ENCODE measurements at places on chromosomes 16 and 17.

DNA sequence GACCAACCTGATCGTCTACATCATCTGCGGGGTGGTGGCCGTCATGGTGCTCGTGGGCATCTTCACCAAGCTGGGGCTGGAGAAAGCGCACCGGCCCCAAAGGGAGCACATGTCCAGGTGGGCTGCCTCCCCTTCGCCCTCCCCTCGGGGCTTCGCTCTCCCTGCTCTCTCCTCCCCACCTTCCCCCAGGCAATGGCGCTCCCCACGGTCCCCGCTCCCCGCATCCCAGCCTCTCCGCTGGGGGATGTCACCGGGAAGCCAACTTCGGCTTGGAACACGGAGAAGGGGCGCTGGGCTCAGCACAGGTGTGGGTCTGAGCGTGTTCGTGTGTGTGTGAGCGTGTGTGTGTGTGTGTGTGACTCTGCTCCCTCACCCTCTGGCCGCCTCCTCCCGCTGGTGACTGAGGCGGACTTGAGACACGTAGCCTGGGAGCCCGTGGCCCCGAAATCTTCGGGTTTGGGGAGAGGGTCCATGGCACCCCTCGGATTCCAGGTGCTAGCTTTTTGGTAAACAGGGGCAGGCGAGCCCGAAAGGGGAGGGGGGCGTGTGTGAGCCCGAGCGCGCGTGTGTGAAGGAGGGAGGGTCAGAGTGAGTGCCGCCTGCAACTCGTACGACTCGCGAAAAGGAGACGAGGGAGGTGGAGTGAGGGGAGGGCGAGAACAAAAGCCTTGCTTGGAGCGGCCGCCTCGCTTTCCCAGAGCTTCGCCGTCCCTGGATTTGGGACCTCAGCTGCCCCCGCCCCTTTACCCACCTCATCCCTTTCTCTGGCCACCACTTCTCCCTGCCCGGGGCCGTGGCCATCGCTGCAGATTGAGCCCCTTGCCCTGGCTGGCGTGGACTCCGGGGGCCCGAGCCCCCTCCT lies 1.3 kb downstream of the SHISA9 start:
- no peak for DNase-seq

GRCh38 chr16:66899945-66900710 lies 18.6 kb downstream of the CDH16 start:
- DNase-seq: no peak

GRCh38 chr16:77853161-77853560 lies 64.8 kb downstream of the VAT1L start:
- no peak for DNase-seq

DNA sequence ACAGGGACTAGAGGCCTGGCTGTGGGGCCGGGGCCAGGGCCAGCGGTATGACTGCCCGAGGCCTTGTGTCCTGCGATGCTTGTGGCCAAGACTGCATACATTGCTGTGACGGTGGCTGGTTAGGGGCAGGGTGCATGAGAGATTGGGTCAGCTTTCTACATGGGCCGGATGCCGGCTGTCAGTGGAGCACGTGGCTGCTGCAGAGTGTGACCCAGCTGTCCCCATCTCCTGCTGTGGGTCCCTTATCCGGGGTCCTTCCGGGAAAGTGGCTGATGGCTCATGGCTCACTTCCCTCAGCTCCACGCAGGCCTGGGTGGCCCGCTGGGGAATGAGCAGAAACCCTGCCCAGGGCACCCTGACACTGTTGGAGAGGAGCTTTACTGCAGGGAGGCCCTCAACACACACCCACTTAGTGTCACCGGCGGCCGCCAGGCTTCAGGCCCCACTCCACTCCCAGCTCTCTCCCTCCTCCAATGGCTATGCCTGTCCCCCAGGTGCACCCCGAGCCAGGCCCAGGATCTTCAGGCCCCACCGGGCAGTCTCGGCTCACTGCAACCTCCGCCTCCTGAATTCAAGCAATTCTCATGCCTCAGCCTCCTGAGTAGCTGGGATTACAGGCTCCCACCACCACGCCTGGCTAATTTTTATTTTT lies 808 bp upstream of the RGS11 start:
- no peak for DNase-seq

- no peak for DNase-seq
Observed at GRCh38 chr17:9941305-9941704, 36.2 kb upstream of the RCVRN start.

GRCh38 chr16:20410121-20410723 lies 888 bp downstream of the ACSM5 start:
- DNase-seq: no peak

- no peak for DNase-seq
Observed at GRCh38 chr16:85054948-85055492, 27.4 kb downstream of the KIAA0513 start.

DNA sequence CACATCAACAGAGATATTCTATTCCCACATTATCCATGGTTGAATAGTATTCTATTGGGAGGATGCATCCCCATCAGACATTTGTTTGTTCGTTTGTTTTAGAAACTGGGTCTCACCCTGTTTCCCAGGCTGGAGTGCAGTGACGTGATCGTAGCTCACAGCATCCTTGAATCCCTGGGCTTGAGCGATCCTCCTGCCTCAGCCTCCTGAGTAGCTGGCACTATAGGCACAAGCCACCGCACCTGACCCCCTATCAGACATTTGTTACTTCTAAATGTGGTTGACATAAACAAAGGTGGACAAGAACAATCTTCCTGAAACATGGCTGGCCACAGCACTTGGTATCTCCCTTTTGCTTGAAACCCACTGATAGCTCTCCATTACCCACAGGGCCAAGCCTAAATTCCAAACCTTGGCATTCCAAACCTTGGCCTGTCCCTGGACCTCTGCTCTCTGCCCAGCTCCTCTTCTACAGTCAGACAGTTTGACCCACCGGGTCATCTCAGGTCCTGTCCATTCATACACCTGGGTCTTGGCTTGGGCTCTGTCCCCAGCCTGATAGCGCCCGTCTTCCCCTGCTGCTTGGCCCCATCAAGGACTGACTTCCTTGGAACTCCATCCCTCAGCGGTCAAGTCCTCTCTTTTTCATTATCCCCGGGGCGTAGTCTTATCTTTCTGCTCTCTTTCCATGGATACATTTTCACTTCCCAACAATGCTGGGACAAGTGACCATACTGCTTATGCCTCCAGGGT lies 1.5 kb upstream of the PRR29 start:
- no peak for DNase-seq

- DNase-seq: no peak
Observed at GRCh38 chr16:65318138-65318537, 196.3 kb upstream of the CDH11 start.

DNA sequence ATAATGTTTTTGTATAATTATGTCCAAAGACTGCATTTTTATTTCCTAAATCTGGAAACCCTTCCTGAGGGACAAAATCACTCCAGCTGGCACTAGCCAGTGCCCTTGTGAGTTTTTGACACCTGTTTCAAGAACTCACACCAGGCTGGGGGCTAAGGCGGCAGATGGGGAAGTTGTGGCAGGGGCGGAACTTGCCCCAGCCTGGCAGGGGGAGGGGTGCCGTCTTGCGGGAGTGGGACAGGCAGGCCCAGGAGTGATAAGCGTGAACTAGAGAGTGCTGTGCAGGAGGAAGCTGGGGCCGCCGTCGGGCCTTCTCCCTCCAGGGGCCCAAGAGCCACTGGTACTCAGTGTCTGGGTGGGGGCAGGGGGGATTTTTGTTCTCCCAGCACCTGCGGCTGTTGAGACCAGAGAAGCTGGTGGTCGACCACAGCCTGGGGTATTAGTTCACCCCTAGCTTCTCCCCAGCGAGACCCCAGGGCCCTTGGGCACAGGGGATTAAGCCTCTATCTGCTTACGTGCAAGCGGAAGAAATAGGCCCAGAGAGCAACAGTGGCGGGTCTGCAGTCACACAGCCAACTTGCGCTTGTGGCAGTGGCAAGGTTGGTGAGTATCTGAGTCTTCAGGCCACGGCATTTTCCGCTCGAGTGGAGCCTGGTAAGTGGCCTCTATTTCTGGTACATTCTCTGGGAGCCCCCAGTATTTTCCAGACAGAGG lies 40.2 kb upstream of the PLCG2 start:
- DNase-seq: no peak

- DNase-seq: no peak
Observed at GRCh38 chr16:1145383-1146100, 7.4 kb upstream of the CACNA1H start.

- DNase-seq: no peak
Observed at GRCh38 chr17:11138023-11138422, 103.0 kb upstream of the SHISA6 start.

GRCh38 chr16:81601008-81601428 lies 156.4 kb downstream of the CMIP start:
- no peak for DNase-seq

DNA sequence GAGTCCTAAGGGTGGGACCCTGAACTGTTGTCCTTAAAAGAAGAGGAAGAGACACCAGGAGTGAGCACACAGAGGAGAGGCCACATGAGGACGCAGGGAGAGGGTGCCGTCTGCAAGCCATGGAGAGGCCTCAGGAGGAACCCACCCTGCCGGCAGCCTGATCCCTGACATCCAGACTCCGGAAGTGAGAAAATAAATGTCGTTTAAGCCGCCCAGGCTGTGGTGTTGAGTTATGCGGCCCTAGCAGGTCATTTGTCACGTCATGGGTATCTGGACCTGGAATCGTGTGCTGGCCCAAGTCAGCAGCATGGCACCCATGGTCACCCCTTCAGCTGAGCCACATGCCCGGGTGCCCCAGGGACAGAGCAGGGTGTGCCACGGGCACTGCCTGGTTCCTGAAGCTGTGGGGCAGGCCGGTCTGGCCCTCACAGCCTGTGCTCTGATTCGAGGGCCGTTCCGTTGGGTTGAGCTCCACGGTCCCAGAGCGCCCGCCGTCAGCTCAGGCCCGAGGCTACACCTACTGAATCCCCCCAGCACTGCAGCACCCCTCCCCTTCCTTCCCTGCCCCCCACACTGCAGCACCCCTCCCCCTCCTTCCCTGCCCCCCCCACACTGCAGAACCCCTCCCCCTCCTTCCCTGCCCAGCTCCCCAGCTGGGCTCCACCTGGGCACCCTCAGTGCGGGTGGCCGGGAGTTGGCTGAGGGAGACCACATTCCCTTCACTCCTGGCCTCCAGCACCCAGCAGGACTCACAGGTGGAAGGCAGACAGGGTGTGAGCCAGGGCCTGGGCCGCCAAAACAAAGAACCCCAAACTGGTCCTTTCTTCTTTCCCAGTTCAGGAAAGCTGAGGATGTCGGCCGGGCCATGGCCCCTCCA lies 2.7 kb upstream of the CCDC57 start:
- no peak for DNase-seq

GRCh38 chr16:73179705-73180331 lies 131.9 kb upstream of the ZFHX3 start:
- no peak for DNase-seq

DNA sequence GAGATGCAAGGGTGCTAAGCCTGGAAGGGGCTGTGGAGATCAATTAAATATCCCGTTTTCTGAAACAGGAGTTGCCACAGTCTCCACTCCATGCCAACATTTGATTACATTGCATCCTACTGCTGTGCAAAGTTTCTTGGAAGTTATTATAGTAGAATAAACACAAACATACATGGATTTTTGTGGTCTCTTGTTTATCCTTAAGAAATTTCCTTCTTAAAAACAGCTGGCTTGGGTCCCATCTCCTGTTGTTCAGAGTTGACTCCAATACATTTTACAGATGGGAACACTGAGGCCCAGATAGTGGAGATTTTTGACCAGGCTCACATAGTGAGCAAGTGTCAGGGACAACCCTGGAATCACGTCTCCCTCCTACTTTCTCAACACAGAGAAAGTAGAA lies 124.0 kb upstream of the ADAMTS18 start:
- DNase-seq: no peak

Measured in C1 segment of cervical spinal cord (tissue), 14 donors.